GM20000 (cell line): ENCODE measurements at places on chromosomes 6 and 20.
A peak's percentile ranks its signal among the peaks of the same experiment; 100 is the strongest.

GRCh38 chr20:5933802-5934436 is 16.4 kb downstream of the TRMT6 start:
- DNase-seq = peak; percentile 63

GRCh38 chr6:155201461-155202226 is 62.2 kb upstream of the CLDN20 start:
- no peak for DNase-seq

GRCh38 chr20:24461848-24462247 is 7.6 kb upstream of the SYNDIG1 start:
- DNase-seq = no peak

GRCh38 chr20:63495741-63496595 is 2.9 kb downstream of the EEF1A2 start:
- peak; percentile 94 for DNase-seq

DNA sequence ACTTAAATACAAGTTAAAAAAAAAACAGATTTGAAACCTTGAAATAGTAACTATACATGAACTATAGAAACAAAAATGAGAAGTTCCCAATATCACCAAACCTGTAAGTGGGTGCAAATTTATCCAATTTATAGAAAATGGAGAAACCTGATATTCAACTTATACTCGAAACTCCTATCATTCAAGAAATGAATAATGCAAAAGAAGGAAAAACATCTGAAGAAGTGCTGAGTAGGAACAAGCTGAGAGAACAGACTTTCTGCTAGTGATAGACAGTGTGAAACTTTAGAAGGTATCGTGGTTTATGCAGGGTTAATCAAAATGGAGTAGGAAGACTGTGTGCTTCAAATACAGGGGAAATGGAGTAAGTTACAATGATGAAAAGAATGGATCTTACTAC is 4.5 kb downstream of the GPR63 start:
- no peak for DNase-seq
